Natural killer cell (primary cell): ENCODE measurements at places on chromosomes 11 and 22.

GRCh38 chr11:81380395-81380794 lies 1353.3 kb downstream of the FAM181B start:
- DNase-seq = no peak

DNA sequence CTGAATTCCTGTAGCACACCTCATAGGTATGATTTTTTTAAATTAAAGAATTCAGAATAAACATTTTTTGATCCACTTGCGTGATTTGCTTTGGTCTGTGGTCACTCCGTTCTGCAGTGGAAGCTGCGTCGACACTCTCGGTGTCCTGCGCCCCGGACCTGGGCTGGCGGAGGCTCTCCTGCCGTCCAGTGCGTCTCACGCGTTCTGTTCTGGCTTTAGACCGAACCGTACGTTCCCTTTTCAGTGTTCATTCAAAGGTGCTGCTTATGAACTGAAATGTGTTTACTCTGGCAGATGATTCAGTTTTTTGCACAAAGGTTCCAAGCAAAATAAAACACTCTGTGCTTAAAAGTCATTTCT lies 38.2 kb downstream of the CTTN start:
- DNase-seq = no peak

- DNase-seq = no peak
Observed at GRCh38 chr11:84686716-84687115, 940.4 kb downstream of the DLG2 start.

- no peak for DNase-seq
Observed at GRCh38 chr22:44431256-44431655, 66.8 kb downstream of the RTL6 start.

DNA sequence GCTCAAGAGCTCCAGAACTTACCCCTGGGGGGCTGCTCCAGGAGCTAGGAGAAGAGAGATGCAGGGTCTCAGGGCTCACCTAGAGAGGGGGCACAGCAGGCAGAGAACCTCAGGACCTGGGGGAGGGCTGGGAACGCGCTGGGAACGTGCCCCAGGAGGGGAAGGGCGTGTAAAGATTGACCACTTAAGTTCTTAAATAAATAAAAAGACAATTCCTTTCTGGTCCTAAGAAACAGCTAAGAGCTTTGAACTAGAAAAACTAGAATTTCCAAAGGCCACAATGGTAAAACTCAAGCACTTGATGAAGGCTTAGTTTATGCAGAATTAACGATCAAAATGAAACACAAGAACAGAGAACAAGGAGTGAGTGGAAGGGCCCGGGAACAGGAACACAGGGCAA lies 89.1 kb downstream of the CELSR1 start:
- no peak for DNase-seq

DNA sequence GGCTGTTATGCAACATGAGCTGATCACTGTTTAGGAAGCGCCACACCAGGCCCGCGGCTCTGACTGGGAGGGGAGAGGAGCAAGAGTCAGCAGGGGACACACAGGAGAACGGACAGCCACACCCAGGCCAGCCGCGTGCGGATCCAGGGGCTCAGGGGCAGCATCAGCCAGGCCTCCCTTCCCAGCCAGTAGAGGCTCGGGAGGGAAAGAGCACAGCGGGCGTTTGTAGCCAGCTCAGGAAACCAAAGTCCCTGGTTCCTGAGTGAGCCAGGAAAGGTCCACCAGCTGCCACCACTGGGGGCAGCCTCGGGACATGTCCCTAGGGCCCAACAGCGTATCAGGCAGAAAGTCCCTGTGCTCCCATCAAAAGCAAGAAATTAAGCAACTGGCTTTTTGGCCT lies 71.8 kb upstream of the PITPNB start:
- DNase-seq = peak; percentile 2

DNA sequence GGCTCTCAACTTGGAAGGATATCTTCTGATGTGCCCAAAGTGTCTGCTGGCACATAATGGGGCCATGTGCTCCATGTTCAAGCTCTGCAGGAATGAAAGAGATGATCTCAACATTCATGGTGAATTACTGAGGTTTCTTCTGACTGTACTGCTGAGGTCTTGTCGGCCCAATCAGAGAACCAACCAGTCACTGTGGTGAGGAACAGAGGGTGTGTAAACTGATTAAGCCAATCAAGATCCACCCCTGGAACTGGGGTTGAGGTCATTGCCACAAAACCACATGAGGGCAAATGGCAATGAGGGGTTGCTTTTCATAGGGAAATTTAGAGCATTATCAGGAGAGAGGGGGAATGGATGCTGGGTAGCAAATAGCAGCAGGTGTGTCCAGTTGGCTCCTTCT lies 152.3 kb upstream of the RAG2 start:
- DNase-seq = no peak

DNA sequence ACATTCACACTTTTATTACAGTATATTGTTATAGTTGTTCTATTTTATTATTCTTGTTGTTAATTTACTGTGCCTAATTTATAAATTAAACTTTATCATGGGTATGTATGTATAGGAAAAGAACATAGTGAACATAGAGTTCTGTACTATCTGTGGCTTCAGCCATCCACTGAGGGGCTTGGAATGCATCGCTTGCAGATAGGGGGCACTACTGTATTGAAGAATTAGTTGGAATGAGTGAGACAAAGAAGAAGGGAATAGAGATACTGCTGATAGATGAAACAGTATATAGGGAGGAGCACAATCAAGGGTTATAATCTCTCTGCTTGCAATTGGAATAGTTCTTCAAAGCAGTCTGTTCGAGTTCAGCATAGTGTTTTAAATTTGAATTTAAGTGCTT lies 432.2 kb downstream of the RAB38 start:
- DNase-seq = no peak

DNA sequence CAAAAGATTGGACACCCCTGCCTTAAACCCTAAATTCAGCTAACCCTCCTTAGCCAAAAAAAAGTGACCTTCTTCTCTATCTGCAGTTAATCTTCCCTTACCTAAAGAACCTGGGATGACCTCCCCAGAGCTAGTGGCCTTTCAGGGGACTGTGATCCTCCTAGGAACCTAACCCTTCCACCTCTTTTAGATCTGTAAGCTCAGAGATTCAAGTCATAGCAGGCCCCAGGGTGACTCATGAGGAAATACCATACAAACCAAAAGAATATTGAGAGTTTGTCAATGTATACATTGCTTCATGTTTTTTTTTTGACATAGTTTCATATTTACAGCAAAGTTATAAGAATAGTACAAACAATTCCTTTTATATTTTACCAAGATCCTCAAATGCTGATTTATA lies 38.3 kb upstream of the CXCR5 start:
- no peak for DNase-seq

DNA sequence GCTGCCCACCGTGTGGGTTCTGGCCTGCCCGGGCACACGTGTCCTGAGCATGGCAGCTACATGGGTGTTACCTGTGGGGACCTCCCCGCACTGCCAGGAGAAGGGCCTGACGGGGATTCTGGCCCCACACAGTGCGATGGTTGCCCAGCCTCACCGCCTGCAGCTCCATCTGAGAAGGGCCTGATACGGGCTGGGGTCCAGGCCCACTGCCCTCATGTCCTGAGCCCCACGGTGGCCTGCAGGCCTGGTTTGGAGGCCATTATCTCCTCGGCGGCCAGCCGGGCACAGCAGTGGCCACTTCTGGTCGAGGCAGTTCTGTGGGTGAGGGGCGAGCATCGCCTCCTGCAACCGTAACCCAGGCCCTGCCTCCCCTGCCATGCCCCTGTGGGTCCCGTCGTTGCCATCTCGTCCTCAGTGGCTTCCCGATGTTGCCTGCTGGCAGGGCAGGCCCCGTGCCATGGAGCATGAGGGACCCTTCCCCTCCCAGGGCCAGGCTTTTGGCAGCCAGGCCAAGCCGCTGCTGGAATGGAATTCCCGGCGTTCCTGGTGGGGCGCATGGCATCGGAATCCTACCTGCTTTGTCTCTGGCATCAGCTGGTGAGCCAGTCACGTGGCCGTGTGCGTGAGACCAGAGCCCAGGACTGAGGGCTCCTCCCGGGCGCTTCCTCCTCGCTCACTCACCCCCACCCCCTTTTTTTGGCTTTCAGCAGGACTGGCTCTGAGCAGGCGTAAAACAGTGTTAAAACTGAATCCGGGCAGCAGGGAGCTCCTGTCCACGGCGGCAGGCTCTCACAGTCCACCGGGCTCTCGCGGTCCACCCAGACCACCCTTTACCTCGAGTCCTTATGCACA lies 71.9 kb upstream of the PPARA start:
- no peak for DNase-seq

DNA sequence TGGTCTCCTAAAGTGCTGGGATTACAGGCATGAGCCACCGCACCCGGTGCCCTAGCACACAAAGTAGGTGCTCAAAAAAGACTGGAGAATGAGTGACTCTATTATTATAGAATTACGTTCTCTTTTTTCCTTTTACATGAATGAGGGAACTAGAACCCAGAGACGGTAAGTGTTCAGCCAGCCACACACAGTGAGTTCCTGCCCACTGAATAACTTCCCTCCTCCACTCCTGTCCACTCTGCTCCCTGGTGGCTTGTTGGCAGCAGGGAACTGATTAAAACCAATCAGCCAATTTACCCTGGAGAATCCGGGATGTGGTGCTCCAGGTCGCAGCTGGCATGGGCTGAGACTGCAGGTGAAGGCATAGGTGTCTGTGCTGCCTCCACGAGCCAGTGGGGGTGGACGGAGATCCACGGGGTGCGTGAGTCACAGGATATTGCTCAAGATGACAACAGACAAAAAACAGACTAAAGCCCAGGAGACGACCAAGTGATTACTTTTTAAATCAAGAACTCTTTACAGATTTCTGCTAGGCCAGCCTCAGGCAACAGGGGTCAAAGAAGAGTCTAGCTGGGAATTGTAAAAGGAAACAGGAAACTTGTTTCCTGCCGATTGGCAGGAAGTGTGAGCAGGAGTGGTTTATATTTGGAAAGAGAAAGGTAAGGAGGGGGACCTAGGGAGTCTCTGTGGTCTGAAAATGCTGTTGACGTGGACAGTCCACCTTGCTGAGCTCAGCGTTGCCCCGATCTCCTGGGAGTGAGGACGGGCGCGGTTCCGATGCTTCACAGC lies 95.2 kb upstream of the TP53I11 start:
- DNase-seq = peak; percentile 15
